ENCODE measurements at places on chromosomes 1 and 21.
A peak's percentile ranks its signal among the peaks of the same experiment; 100 is the strongest.

DNA sequence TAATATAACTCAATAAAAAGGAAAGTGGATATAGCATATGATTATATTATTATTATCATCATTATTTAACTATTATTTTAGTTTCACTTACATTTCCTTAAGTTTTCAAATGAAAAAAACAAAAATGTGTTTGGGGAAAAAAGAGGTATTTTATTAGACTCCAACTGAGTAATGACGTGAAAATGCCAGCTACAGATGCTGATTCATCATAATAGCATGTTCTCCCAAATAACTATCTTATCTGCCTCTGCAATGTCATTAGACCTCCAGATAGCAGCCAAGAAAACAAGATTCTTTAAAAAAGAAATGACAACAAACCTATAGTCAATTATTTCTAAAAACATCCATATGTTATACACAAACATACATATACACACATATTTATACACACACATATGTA is 1071.9 kb upstream of the TMPRSS15 start:
- no peak for DNase-seq
- no peak overlapping the region for H3K27ac ChIP-seq
- no peaks in the 10 kb centered on the region for H3K4me1 ChIP-seq
- H3K27me3 ChIP-seq = no peaks in the 10 kb centered on the region
- H3K36me3 ChIP-seq = no peaks in the 10 kb centered on the region

DNA sequence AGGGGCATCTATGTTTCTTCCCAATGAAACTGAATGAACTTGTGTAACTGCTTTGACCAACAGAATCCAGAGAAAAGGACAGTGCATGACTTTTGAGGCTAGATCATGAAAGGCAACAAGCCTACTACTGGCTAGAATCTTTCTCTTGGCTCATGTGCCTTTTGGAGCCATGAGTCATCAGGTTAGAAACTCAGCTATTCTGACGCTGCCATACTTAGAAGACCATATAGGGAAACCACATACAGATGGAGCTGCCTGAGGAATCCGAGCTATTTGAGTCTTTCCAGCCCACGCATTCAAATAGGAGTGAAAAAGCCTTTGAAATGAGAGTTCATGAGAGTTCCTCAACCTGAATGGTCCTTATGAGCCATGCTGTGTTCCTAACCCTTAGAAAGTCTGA is 738.5 kb upstream of the CHRM3 start:
- no peak for DNase-seq
- H3K36me3 ChIP-seq = no peaks in the 10 kb centered on the region
- no peaks in the 10 kb centered on the region for H3K4me1 ChIP-seq
- no peak overlapping the region for H3K4me3 ChIP-seq
- H3K27me3 ChIP-seq = no peaks in the 10 kb centered on the region
- no peak overlapping the region for H3K27ac ChIP-seq

- H3K36me3 ChIP-seq = peaks cover 32% of the 10 kb centered on the region
- DNase-seq = no peak
- no peaks in the 10 kb centered on the region for H3K27me3 ChIP-seq
- peak overlapping the region; percentile 75 for H3K27ac ChIP-seq
- peaks cover 20% of the 10 kb centered on the region for H3K4me1 ChIP-seq
These were observed 1.1 kb downstream of the C1orf56 start for GRCh38 chr1:151048645-151049032.

- no peak overlapping the region for H3K4me3 ChIP-seq
- H3K27ac ChIP-seq = no peak overlapping the region
- no peaks in the 10 kb centered on the region for H3K36me3 ChIP-seq
- no peaks in the 10 kb centered on the region for H3K27me3 ChIP-seq
- no peak for DNase-seq
These were observed 50.6 kb upstream of the BACH1 start for GRCh38 chr21:29248124-29248523.

GRCh38 chr21:42473498-42474042 is 22.5 kb downstream of the RSPH1 start:
- no peaks in the 10 kb centered on the region for H3K36me3 ChIP-seq
- no peaks in the 10 kb centered on the region for H3K27me3 ChIP-seq
- H3K4me1 ChIP-seq = peaks cover 4% of the 10 kb centered on the region
- no peak overlapping the region for H3K4me3 ChIP-seq
- no peak overlapping the region for H3K27ac ChIP-seq

DNA sequence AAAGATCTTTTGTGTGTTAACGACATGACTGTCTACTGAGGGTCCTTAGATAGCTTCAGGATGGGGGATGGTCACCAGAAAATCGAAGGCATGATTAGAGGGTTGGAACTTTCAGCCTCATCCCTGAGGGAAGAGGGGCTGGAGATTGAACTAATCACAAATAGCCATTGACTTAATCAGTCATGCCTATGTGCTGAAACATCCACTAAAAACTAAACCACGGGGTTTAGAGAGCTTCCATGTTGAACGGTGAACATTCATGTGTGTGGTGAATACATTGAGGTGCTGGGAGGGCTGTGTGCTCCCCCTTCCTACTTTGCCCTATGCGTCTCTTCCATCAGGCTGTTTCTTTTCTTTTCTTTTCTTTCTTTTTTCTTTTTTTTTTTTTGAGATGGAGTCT is 17.0 kb downstream of the RBP7 start:
- no peak overlapping the region for H3K4me3 ChIP-seq
- H3K36me3 ChIP-seq = no peaks in the 10 kb centered on the region
- no peaks in the 10 kb centered on the region for H3K4me1 ChIP-seq
- DNase-seq = no peak

DNA sequence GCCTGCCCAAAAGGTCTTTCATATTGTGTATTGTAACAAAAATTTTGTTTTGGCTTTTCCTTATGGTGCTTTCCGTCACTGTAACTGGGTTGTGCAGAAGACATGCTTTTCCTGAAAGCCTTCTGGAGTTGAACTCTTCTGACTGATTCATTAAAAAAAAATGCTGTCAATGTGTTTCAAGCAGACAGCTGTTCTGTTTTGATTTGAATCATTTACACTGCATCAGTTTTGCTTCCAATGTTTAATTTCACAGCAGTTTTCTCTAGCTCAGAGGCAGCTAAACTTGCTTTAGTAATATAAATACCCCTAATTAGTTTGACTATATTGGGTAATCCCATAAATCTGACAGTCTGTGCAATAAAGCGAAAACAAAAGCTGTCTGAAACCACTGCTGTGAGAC is 7.9 kb downstream of the UTP11 start:
- no peaks in the 10 kb centered on the region for H3K4me1 ChIP-seq
- peaks cover 8% of the 10 kb centered on the region for H3K36me3 ChIP-seq
- H3K27me3 ChIP-seq = no peaks in the 10 kb centered on the region
- no peak overlapping the region for H3K4me3 ChIP-seq

DNA sequence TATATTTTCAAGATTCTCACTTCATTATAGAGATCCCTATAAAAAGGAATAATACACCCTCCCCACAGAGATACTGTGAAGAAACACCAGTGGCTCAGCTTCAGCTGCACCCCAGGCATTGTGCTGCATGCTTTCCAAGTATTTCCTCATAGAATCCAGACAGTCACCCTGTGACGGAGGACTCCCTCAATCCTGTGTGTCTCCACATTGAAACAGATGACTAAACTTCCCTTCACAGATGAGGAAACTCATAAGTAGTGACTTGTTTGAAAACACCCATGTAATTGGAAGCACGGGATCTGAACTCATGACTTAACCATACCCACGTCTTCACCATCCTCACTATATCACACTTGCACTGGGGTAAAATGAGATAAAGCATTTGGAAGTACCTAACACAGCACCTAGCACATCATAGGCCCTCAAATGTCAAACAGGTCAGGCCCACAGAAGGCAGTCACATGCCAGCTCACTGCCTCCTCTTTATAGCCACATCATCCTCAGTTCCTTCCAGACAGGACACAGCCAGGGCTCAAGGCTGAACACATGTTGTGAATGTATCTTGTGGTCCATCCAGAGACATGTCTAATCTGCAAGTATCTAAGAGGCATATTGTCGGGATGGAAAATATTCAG is 55.2 kb downstream of the GPR161 start:
- H3K4me1 ChIP-seq = no peaks in the 10 kb centered on the region
- H3K4me3 ChIP-seq = no peak overlapping the region
- no peak overlapping the region for H3K27ac ChIP-seq
- no peaks in the 10 kb centered on the region for H3K36me3 ChIP-seq

DNA sequence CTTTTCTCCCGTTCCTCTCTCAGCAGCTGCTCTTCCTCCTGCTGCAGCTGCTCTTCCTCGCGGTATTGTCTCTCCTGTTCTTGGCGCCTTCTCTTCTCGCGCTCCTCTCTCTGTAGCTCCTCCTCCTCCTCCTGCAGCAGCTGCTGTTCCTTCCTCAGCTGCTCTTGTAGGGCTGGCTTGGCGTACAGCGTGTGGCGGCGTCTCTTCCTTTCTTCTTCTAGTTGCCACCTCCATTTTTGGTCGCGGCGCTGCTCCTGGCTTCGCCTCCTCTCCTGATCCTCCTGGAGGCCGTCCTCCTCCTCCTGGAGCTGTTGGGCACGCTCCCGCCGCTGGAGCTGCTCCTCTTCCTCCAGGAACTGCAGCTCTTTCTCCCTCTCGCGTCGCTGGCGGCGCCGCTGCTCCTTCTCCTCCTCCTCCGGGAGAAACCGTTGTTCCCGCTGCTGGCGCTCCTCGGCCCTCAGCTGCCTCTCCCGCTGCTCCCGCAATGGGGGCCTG is 4.8 kb downstream of the TCHH start:
- H3K4me3 ChIP-seq = peak overlapping the region; percentile 58
- DNase-seq = peak; percentile 28
- no peaks in the 10 kb centered on the region for H3K27me3 ChIP-seq
- no peak overlapping the region for H3K27ac ChIP-seq
- H3K4me1 ChIP-seq = peaks cover 57% of the 10 kb centered on the region
- H3K36me3 ChIP-seq = no peaks in the 10 kb centered on the region

DNA sequence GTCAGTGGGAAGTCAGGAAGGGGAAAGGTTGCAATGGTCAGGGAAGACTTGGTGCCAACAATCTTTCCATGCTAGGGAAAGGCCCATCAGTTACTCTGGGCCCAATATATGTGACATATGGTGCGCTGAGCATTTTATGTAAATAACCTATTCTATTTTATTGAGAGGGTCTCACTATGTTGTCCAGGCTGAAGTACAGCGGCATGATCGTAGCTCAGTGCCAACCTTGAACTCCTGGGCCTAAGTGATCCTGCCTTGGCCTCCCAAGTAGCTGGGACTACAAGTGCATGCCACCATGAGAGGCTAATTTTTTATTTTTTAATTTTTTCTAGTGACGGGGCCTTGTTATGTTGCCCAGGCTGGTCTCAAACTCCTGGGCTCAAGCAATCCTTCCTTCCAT is 6.8 kb downstream of the UQCRH start:
- no peaks in the 10 kb centered on the region for H3K27me3 ChIP-seq
- no peak for DNase-seq
- H3K36me3 ChIP-seq = peaks cover 5% of the 10 kb centered on the region
- peaks cover 18% of the 10 kb centered on the region for H3K4me1 ChIP-seq

DNA sequence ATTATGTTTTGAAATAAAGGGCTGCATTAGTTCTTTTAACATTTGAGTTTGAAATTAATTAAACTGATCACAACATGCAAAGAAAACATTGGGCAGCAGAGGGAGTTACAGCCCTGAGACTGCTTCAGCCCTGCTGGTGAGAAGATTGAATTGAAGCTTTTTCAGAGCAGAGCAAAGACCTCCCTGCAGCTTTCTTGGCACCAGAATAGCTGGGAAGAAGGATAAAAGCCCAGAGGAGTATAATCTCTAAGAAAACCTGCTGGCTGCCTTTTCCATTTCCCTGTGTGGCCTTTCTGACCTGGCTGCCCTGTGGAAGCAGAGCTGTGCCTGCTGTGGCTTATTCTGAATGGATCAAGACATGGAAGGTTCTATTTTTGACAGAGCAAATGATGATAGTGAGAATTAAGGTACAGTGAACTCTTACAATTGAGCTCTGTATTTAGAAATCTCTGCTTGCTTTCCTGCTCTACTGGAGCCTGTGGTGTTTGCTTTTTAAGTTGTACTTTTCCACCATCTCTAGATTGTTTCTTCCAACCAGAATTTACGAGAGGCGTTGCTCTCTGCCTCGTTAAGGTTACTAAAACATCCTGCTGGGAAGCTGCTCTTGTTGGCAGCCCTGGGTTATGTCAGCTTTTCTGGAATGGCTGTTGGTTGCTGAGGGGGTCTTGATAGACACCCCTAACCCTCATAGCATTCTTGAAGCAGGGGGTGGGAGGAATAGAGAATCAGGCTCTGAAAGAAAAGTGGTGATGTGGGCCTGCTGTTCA is 9.9 kb downstream of the SNRPE start:
- H3K36me3 ChIP-seq = peaks cover 44% of the 10 kb centered on the region
- DNase-seq = peak; percentile 37
- no peaks in the 10 kb centered on the region for H3K4me1 ChIP-seq
- no peak overlapping the region for H3K4me3 ChIP-seq
- H3K27ac ChIP-seq = no peak overlapping the region

DNA sequence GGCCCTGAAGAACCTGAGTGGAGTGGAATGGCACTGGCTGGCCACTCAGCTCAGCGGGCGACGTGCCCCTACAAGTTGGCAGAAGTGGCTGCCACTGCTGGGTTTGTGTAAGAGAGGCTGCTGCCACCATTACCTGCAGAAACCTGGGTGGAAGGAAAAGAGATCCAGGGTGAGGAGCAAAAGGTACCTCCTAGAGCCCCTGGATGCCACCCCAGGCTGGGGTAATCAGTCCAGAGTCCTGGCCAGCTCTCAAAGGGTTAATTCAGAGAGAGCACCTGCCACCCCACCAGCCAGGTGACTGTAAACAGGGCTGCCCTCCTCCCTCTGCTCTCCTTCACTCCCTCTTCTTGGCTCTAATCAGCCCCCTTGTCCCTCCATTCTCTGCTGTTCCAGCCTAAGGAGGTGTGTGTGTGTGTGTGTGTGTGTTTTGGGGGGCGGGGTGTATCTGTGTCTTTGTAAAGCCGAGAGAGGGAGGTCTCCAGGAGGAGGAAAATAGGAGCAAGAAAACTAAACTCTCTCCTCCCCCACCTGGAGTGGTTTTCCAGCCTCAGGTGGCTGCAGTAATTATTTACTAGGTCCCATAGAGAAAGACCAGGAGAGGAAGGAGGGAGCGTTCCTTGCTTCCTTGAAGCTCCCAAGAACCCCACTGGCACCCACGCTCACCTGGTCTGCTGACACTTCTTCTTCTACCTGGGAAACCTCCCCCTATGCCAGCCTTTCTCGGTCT is 12.6 kb downstream of the TRIM46 start:
- H3K4me3 ChIP-seq = no peak overlapping the region
- H3K36me3 ChIP-seq = no peaks in the 10 kb centered on the region
- H3K4me1 ChIP-seq = peaks cover 18% of the 10 kb centered on the region

DNA sequence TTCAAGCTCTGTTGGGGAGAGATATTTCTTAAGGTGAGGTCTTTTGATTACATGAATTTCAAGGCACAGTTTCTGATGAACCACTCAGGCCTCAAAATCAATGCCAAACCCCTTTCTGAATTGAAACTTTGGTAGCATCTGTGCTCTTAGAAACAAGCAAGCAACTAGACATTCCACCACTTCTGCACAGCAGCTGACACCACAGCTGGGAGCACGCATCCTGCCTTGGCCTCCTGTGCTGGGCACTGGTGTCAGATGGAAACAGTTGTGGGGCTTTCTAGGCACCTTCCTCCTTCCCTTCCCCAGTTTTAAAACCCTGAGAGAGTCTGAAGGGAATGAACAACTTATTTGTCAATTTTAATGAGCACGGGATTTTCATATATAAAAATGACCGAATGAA is 360.2 kb downstream of the ADGRL2 start:
- H3K4me3 ChIP-seq = no peak overlapping the region
- H3K4me1 ChIP-seq = no peaks in the 10 kb centered on the region
- no peak overlapping the region for H3K27ac ChIP-seq

Measured in B cell (primary cell).